Suppressor macrophage (primary cell): ENCODE measurements at places on chromosomes 1 and 21.

DNA sequence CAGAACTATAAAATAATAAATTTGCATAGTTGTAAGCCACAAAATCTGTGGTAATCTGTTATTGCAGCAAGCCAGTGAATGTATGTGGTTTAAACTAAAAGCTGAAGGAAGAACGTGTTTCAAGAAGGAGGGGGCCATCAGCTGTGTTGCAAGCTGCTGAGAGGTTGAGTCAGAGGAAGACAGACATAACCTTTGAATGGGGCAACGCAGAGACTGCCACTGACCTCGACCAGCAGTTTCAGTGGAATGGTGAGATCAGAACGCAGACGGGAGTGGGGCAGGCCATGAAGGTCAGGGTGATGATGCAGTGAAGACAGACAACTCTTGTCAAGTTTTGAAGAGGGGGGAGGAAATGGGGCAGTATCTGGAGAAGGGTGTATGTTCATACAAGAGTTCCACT, 23.2 kb upstream of the QSOX1 start:
- peak; percentile 87 for DNase-seq

GRCh38 chr1:19969898-19970660, 9.3 kb downstream of the PLA2G2A start:
- DNase-seq = no peak

DNA sequence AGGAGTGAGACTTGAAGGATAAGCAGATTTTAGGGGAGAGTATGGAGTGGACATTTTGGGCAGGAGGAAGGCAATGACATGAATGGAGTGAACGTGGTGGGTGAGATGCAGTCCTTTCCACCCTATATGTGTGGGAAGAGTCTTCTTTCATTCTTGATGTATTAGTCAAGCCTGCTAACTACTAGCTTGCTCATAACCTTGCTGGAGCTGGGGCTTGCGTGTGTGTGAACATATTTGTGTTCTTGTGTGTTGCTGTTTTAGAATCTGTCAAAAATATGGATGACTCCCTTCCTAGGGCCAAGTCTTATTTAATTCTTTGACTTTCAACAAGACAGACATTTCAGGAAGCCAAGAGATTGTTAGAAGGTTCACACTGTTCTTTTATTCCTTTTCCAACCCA, 132.7 kb downstream of the UCK2 start:
- no peak for DNase-seq

- DNase-seq = peak; percentile 21
Measured at GRCh38 chr1:201361652-201362504, 15.6 kb downstream of the TNNT2 start.

- DNase-seq = no peak
Measured at GRCh38 chr1:33092438-33092837, 11.5 kb downstream of the AZIN2 start.

GRCh38 chr1:175136246-175136645, 56.3 kb downstream of the KIAA0040 start:
- DNase-seq = no peak

DNA sequence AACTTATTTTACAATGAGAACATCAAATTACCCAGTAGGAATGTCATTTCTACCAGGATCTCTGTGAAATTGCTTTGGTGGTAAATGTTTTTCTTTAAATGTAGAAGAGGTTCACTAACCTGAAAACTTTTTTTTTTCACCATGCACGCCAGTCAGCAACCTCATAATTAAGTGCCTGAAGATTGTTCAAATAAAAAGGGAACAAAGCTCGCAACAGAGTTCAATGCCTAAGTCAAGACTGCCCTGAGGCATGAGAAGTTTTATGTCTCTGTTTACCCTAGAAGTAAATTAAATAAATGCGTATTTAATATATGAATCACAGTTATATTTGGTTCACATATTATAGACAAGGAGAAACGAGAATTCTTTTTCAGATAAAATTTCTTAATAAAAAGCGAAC, 13.8 kb upstream of the SYDE2 start:
- no peak for DNase-seq

DNA sequence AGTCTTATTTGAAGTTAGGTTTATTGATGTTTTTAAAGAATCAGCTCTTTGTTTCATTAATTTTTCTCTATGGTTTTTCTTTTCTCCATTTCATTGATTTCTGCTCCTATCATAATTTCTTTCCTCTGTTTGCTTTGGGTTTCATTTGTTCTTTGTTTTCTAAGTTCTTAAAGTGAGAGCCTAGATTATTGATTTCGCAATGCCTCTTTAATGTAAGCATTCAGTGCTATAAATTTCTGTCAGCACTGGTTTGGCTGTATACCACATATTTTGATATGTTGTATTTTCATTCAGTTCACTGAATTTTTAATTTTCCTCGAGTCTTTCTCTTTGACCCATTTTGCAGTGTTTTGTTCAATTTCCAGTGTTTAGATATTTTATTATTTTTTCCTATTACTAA, 68.7 kb downstream of the DNAH14 start:
- no peak for DNase-seq

GRCh38 chr1:207996636-207997035, 85.7 kb upstream of the CD34 start:
- DNase-seq = peak; percentile 55

DNA sequence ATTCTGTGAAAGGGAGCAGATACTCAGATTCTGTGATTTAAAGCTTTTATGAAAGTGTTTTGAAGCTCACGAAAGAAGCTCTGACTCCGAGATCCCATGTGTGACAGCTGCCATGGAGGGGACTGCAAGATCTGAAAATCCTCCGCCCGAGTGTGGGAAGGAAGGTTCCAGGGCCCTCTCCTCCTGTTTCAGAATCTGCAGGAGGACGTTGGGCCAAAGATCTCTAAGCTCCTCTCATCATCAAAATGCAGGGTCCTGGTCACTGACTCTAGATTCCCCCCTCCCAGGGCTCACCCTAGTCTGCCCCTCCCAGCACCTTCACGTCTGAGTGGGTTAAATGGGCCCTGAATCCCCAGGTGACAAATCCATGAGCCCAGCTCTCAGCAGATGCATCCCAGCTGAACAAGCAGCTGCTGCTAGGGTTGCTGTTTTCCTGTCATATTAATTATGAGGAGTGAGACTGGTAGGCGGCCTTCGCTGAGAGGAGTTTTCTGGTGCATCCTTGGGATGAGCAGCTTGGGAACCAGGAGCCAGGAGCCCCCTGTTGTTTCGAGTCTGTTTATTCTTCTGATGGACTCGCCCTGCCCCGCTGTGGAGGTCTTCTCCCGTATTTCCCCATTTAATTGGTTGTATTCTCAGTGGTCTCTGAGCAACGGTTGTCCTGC, 402.0 kb downstream of the MATN1 start:
- no peak for DNase-seq

DNA sequence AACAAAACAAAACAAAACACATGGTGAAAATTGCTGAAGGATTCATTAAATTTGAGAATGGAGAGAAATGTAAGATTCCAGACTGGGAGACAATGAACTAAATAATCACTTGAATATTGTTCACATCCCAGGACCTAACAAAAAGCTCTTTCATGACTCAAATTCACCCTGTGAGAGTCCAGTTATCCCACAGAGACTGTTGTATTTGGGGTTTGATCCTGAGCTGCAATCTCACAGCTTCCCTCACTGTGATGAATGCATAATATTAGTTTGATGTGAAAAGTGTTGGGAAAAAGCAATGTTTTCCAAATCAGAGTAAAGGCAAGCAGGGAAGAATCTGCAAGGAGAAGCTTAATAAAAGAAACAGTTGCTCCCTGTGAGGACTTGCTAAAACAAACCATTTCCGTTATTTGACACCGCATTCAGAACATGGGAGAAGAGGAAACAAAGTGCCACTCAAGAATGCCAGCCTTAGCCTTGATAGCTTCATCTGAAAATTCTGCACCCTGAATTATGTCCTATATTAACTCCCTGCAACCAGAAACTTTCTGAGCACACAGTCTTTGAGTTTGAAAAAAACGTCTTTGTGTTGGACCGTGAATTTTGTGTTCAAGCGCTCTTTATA, 208.8 kb downstream of the DAB1 start:
- DNase-seq = no peak

DNA sequence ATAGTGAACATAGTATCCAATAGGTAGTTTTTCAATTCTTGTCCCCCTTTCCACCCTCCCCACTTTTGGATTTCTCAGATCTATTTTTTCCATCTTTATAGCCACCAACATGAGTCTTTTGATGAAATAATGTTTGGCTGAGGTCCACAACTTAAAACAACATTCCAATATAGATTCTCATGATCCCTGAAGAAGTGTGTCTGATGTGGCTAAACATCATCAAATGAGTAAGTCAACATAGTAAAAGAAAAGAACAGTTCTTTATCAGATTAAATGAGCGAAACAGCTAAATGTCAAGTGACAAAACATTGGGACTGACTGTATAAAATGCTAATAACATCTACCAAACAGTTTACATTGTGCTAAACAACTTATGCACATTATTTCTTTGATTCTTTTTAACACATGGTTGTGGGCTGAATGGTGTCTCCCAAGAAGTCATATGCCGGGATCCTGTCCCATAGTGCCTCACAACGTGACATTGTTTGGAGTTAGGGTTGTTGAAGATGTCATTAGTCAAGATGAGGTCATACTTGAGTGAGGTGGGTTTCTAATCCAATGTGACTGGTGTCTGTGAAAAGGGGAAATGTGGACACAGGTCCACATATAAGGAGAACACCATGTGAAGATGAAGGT, 453.6 kb downstream of the LTN1 start:
- DNase-seq = no peak

GRCh38 chr1:33610391-33610790, 137.9 kb downstream of the ZSCAN20 start:
- no peak for DNase-seq

DNA sequence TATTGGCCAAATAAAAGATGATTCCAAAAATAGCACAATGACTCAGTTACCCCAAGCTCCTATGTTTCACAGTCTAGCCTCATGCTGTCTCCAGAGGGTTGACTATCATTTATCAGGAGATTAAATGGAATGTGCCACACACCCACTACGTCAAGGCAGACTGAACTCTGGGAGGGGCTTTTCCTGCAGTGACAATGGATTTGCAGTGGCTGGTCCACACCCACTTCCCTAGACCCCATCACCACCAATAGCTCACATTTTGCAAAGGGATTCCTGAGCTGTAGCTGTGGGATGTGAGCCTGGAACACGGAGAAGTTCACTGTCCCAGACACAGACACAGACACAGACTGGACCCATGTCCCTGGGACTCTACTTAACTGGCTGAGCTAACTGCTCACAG, 77.1 kb downstream of the HLCS start:
- no peak for DNase-seq

GRCh38 chr1:32151319-32151787, 28.1 kb upstream of the TXLNA start:
- peak; percentile 66 for DNase-seq

DNA sequence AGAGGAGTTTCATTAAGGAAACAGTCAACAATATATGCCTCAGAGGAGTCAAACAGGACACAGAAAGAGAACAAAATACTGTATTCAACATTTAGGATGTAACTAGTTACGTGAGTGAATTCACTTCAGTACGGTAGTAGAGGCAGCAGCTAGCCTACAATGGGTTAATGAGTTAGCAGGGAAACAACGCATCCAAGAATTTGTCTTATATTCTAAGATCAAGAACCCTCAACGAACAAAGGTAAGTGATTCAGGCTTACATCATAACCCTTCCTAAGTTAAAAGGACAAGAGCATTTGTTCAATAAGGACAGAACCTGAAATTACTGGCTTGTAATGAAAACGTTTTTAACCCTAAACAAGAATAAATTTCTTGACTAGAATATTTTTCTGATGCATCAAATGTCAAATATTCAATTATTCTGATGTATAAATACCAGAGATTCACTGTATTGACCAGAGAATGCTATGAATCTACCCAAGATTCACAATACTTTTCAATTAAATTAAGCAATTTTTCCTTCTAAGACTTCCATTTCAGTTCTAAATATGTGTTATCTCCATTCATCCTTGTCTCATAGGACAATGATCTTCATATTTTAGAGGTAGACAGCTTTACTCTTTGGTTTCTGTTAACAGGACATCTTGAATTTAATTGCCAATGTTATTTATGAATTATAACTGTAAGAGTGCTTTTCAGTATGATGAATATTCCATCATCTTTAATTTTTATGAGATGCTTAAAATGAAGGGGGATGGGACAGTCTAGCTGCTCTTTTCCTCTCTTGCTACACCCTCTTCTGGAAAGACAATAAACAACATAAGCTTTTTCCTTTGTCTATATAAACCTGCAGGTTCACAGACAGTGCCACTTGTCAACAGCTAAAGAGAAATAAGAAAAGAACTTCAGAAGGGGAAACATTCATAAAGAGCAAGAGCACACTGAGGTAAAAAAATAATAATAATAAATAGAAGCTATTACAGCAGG, 209.5 kb downstream of the SMYD3 start:
- DNase-seq = no peak

DNA sequence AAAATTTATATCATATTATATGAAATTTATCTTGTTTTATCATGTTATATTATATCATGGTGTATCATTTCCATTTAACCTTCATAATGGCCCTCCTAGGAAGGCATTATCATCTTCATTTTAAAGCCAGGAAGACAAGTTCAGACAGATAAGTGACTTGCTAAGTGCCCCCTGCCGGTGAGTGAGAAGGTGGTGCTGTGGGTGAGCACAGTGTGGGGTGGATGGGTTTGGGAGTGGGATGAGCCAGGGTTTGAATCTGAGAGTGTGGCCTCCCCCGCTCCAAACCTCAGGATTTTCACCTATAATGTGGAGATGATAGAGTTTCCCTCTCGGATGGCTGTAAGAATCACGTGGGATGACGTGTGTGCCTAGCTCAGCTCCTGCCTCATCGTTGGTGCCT, 108.7 kb upstream of the IGSF21 start:
- DNase-seq = peak; percentile 7

DNA sequence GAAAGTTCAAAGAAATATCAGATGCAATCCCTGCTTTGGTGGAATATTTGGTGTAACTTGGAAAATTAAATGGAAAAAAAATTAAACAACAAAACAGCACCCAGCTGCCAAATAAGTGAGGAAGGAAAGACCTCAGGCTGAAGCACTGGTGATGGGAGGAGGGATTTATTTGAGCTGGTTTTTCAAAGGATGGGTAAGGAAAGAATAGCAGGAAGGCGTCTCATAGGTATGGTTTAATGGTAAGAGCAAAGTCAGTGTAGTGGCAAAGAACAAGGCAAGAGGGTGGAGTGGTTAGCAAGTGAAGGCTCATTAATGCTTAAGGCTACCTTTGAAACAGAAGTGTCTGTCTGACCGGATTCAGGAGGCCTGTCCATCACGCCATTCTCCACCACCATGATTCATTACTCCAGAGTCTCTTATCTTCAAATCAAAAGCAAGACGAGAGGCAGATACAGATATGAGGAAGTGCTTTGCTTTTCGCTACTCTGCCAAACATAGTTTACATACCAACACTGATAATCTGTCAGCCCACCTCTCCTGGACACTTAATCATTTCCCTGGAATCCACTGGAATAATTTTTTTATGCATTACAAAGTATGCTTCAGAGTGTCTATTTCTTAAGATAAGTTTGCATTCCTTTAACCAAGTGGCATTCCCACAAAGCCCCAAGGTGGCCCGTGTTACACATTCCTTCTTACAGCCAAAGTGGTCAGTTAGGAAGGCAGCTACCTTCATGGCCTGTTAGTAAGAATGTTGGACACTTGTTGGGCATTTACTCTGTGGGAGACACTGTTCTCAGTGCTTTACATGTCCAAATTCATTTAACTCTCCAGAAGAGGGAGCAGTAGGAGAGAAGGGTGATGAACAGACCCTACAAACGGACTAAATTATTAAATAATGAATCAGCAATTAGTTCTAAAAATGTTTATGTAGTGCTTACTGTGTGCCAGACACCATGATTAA, 146.6 kb downstream of the ROR1 start:
- no peak for DNase-seq

- DNase-seq = no peak
Measured at GRCh38 chr1:168390271-168390670, 109.6 kb downstream of the TBX19 start.
